Stimulated activated CD8-positive, alpha-beta memory T cell treated with anti-CD3 and anti-CD28 coated beads, Interleukin-15, amount 100 ng/mL, for 24 hours (primary cell): ENCODE measurements at places on chromosomes 12 and 14.
A peak's percentile ranks its signal among the peaks of the same experiment; 100 is the strongest.

GRCh38 chr12:21223930-21224329, 92.9 kb downstream of the SLCO1B1 start:
- DNase-seq, result no peak

DNA sequence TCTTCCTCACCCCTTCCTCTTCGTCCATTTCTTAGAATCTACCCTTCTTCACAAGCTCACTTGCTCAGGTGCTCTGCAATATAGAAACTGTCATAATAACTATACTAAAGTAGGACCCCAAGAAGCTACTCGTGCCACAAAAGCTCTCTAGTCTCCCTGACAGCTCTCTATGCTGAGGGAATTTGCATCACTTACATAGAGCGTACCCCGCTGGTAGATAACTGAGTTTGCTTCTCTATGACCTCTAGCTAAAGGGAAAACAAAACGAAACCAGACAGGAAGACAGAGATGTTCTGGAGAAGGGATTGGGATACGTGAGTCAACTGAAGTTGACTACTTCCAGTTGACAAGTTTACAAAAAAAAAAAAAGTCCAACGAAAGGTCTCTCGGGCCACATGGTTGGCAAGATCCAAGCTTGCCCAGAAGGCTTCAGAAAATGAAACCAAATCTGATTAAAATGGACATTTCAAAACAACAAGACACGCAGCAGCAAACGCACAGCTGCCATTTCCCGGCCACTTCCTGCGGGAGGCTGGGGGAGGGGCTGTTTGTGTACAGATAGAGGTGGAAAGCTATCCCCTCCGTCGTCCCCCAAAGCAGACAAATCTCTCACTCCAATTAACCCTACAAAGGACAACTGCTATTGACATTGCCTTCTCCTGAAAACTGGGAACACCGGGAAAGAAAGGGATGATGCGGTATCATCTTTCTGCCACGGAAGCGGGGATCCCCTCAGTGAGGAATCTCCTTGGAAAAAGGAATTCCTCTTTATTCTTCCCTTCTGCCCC, 1.3 kb downstream of the BAZ2A start:
- no peak for DNase-seq

DNA sequence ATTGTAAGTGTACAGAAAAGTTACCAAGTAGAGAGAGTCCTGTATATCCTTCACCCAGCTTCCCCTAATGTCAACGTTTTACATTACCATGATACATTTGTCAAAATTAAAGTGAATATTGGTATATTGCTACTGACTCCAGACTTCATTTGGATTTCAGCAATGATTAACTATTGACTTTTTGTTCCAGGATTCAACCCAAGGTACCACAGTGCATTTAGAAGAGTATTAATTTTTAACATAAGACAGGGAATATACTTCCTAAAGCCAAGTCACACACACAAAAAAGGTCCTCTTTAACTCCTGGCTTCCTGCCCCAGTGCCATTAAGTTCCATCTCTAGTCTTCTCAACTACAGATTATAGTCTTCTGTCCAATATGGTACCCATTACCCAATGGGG, 75.5 kb upstream of the RBM19 start:
- DNase-seq, result no peak

GRCh38 chr12:116463366-116463765, 95.8 kb upstream of the MAP1LC3B2 start:
- DNase-seq, result no peak

GRCh38 chr12:132207083-132207775, 63.0 kb downstream of the NOC4L start:
- no peak for DNase-seq

DNA sequence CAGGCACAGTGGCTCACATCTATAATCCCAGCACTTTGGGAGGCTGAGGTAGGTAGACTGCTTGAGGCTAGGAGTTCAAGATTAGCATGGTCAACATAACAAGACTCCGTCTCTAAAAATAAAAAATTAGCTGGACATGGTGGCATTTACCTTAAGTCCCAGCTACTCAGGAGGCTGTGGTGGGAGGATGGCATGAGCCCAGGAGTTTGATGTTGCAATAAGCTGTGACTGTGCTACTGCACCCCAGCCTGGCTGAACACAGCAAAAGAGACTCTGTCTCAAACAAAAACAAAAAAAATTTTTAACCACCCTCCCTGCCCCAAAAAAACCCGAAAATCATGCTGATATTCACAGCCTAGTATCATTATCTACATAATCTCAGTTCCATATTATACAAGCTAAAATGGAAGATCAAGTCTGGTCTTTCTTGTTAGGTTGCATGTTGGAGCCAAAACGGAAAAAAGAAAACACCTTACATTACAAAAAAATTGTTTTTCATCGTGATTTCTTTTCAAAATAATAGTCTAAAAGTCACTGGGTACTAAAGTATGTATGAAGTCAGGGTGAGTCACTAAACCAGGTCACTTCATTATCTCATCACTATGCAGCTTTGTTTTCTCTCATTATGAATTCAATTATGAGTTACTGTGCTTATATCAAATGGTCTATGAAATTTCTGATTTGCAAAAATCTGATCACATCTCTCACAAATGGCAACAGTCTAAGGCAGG, 13.8 kb downstream of the GXYLT1 start:
- DNase-seq, result no peak

GRCh38 chr12:67222302-67222701, 46.9 kb upstream of the CAND1 start:
- no peak for DNase-seq

DNA sequence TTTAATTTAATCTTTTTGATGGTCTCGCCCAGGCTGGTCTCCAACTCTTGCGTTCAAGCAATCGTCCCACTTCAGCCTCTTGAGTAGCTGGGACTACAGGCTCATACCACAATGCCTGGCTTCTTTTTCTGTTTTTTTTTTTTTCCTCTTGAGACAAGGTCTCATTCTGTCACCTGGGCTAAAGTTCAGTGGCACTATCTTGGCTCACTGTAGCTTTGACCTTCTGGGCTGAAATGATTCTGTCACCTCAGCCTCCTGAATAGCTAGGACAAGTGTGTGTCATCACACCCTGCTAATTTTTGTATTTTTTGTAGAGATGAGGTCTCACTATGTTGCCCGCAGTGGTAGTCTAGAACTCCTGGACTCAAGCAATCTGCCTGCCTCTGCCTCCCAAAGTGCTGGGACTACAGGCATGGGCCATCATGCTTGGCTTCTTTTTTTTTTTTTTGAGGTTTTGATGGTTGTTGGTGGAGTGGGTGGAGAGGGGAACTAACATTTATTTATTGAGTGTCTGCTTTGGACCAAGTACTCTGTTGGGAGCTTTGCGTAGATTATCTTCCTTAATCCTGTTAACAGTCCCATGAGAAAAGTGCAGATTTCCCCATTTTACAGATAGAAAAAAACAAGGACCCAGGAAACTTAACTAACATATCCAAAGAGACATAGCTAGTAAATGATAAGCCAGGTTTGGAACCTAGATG, 102.0 kb downstream of the DIP2B start:
- DNase-seq, result no peak

DNA sequence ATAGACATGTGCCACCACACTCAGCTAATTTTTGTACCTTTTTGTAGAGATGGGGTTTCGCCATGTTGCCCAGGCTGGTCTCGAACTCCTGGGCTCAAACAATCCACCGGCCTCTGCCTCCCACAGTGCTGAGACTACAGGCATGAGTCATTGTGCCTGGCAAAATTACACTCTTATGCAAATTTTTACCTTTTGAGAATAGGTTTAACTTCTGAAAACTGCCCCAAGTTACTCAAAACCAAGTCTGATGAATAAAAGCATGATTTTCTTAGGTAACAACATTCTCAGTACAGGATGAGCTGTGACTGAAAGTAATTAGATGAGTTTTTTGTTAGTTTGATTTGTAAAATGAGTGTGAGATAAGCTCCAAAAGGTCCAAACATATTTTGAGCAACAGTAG, 166.0 kb downstream of the RPS29 start:
- DNase-seq, result no peak

DNA sequence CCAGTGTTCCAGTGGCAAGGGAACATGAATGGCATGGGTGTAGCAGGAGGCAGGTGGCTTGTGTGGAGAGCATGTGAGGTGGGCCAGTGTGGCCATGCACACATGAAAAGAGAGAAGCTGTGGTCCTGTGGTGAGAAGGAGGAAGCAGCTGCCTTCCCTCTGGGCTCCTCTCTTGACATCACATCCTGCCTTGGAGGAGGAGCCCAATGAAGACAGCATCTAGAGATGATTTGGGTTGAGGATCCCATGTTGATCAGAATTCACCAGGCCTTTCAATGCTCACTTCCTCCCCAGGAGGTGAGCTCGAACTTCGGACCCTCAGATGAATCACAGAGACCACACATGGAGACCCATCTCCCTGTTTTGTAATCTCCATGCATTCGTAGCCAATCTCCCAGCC, 82.6 kb downstream of the LRRC74A start:
- DNase-seq, result no peak

GRCh38 chr14:95507701-95508103, 8.7 kb downstream of the SYNE3 start:
- no peak for DNase-seq

DNA sequence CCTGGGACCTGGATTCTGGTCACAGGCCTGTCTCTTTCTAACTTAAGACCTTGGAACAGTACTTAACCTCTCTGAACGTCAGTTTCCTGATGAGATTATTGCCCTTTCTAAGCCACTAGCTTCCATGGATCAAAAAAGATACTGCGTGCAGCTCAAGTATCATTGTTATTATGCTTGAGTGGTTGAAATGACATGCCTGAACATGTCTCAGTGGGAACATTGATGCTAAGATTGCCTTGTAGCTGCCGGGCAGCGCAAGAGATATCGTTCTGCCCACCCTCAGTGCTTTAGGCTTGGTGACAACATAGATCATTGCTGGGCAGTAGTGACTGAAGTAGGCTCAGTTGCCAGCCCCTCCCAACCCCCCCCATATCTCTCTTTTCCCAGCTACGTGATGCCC, 131.9 kb downstream of the SMOC1 start:
- DNase-seq, result no peak

DNA sequence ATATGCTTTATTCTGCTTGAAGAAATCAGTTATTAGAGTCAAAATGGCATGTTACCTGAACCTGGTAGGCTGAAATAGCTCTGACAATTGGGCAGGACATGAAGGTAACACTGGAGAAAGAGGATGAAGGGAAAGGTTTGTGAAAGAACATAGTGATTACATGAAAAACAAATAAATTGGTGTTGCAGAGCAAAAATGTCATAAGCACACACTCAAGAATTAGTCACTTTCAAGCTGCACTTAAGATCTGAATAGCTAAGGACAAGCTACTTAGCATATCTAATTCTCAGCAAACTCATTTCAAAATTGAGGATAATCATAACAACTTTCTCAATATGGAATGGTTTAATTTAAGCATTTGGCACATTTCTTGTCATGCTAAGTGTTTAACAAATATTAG, 1398.0 kb upstream of the FLRT2 start:
- no peak for DNase-seq

DNA sequence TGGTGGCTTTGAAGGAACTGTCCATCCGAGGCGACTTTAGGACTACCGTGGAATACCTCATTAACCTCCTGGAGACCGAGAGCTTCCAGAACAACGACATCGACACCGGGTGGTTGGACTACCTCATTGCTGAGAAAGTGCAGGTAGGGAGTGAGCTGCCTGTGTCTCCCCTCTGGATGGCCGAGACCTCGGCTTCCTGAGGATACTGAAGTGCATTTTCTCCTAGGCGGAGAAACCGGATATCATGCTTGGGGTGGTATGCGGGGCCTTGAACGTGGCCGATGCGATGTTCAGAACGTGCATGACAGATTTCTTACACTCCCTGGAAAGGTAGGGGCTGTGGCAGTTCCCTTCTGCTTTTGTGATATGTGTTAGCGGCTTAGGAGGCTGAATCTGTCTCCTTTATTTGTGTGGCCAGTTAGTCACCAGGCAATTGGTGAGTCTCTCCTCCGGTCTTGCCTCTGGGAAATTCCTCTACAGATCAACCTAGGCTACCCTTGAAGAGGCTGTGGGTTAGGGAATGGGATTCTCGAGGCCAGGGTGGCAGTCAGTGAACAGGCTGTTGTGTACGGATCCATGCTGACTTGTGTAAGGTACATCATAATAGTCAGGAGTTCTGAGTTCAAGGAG, 75.3 kb downstream of the ACACB start:
- no peak for DNase-seq

- DNase-seq, result no peak
These were observed 1044.8 kb upstream of the FOXG1 start for GRCh38 chr14:27721760-27722159.

DNA sequence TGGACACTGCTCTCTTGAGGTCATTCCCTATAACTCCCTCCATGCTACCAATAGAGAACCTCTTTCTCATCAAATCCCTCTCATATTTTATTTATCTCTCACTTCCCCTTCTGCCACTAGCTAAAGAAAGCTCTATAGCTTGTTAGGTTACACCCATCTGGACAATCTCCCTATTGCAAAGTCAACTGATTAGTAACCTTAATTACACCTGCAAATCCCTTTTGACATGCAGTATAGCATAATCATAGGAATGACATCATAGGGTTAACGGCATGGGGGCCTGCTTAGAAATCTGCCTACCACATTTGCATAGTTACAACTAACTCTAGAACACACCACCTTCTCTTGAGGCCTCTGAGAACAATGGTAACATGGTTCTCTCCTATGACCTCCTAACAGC, 181.2 kb downstream of the EMP1 start:
- DNase-seq, result no peak

DNA sequence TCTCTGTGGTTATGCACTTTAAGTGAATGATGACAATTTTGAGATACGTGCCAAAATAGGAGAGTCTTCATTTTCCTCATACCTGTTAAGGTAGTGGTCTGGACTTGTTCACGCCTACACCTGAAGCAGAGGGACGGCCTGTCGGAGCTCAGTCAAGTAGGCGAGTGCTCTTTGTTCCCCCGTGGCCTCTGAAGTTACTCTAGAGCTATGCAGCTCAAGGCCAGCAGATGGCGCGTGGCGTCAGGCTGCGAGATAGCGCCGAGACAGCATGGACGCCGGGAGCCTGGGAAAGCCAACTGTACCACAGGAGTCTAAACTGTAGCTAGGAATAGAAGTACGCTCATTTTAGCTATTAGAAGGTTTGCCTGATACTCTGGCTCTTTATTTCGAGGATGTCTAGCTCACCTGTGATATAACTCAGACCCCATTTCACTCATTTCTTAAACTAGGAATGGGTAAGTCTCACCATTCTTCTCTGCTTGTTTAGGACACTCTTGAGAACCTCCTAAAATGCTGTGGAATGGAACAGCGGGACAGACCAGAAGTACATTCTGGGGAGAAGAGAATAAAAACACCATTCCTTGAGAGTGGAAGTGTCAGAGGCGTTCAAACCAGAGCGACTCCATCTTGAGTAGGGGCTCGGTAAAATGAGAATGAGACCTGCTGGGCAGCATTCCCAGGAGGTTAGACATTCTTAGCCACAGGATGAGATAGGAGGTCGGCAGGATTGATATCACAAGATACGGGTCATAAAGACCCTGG, 267.4 kb upstream of the HMGA2 start:
- peak; percentile 29 for DNase-seq
